Stimulated activated CD8-positive, alpha-beta memory T cell treated with anti-CD3 and anti-CD28 coated beads, Interleukin-4, amount 100 ng/mL, for 1 hour (primary cell): ENCODE measurements at places on chromosomes 11 and 22.
A peak's percentile ranks its signal among the peaks of the same experiment; 100 is the strongest.

DNA sequence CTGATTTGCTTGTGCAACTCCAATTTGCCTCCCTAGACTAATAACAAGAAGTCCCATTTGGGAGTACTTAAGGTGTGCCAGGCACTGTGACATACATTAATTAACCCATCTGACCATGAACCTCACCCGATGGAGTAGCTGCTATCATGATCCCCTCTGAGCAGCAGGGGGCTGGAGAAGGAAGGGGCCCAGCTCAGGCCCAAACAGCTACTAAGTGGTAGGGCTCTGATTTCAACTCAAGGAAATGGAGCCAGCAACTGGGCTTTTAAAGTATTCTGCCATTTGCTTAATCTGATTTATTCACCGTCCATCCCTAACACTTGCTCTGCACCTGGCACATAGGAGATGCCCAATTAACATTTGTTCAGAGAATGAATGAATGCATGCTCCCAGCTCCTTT lies 1.2 kb downstream of the CRYBB1 start:
- no peak for DNase-seq

GRCh38 chr22:41543854-41544670 lies at the start of gene POLR3H:
Gene POLR3H, minus strand, starts transcription at chr22:41544470. Its CDS starts 369 bp downstream, at chr22:41544101.
- DNase-seq: peak; percentile 90

DNA sequence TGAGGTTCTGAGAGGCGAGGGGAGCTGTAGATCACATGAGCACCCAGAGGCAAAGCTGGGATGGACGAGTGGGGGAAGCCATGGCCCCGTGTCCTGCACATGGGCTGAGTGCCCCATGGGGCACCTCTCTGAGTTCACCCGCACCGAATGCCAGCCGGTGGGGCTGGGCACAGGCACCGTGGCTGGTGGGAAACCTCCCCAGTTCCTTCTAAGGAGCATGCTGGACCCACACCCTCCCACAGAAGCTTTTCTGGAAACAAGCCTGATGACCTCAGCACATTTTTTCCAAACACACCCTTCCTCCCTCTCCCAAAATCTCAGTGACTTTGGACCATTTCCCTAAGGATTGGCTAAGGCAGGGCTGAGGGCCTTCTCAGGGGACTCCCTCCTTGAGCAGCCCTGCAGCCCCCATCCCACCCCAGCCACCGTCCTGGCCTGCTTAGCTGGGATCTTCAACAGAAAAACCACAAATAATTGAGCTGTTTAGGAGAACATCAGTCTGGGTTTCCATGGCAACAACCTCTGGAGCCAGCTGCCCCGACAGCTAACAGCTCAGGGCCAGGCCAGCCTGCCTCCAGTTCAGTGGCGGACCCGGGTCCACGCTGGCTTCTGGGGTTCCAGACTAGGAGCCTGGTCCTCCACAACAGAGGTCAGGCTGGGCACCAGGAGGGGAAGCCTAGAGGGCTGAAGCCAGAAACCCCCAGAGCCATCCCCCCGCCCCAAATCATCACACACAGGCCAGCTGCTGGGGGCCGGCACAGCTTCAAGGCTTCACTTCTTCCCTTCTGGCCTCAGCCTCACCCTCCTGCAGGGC lies 18.1 kb upstream of the LINC01488 start:
- no peak for DNase-seq

DNA sequence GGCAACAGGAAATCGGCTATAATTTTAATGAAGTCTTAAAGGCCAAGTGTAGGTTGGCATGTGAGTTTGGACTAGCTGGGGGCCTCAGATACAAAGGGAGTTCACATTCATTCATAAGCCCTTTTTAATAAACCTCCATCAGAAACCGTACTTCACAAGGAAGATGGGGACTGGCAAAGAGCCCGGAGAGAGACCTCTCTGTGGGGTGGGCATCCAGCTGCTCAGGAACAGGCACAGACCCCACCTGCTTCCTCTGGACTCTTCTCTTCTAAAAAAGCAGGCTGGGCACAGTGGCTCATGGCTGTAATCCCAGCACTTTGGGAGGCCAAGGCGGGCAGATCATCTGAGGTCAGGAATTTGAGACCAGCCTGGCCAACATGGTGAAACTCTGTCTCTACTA lies 3.9 kb upstream of the ARFGAP3 start:
- no peak for DNase-seq

DNA sequence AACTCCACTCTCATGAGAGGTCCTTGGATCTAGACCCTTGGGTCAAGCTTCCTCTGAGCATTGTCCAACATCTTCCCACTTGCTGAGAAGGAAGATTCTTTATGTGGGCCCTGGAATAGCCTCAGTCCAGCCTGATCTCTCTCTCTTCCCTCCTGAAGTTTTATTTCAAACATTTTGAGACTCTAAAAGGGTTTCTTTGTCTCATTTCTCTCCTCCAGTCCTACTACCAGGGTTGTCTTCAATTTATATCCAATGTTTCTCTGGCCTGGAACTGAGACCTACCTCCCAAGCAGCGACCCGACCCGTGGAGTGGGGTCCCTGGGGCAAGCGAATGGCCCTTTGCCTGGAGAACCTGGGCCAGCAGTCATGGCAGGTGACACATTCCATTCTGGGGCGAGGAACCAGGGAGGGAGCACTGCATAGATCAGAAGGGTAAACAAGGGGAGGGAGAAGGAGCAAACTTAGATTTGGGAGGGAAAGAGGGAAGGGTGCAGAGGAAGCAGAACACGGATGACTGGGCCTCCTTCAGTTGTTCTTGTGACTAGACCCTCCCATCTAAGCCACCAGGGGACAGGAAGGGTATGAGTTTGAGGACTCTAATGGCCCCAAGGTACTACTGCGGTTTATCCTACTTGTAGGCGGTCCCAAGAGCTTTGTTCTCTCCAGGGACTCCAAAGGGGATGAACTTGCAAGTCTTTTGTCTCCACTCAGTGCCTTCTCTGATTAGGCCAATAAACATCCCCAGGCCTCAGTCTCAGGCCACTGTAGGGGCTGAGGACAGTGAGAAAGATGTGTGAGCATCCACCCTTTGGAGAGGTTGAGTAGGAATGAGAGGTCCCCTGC lies 14.2 kb upstream of the PRAME start:
- no peak for DNase-seq

DNA sequence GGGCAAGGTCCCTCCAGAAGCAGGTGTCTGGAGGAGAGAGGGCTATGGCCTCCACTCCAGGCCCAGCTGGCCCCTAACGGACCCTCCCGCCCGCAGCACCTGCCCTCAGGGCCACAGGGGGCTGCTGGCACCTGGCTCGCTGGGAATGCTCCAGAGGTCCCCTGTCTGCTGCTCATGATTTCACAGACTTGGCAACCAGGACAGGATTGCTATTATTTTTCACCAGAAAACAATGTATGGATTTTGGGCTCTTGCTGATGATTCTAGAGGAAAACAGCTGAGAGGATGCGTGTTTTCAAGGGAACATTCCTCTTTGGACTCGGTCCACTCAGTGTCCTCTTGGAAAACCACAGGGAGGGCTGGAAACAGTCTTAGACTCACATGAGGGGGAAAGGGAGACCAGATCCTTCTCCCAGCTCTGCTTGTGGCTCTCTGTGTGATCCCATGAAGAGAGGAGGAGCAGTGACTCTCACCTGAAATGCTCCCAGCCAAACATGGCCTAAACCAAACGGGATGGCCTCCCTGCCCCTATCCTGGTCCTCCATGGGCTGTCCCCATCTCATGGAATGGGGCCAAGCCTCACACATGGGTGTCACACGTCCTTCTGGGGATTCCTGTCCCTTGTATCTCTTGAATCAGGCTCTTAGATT lies 15.8 kb downstream of the MYEOV start:
- no peak for DNase-seq

GRCh38 chr11:57131080-57131790 lies 50.5 kb upstream of the LRRC55 start:
- no peak for DNase-seq

DNA sequence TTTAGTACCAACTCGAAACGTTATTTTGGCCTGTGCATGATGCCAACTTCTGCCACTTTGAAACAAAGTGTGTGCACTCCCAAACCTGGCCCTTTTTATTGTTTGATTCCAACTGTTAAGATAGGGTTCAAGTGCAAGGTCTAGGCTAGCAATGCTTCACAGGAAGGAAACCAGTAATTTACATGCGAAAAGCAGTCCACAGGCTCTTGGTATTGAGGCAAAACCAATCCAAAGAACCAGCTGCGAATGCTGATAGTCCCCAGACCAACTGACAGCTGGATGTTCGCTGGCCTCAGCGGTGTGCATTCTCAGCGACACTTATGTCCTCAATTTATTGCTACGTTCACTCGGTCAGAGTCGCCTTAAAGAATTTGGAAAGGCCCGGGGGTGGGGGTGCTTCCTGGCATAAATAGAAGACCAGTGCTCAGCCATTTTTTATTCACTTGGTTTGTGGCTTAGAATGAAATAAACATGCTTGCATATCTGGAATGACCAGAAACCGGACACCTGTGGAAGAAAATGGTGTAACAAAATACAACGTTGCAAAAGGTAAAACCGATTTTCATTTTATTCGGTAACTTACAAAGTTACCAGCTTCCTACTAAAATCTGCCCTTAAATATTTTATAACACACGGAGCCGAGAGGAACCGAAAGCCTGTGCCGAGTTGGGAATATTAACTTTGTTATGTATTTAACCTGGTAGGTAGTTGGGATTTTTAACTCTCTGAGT lies 1.6 kb downstream of the CPT1A start:
- no peak for DNase-seq

GRCh38 chr11:112706863-112707262 lies 254.4 kb upstream of the NCAM1 start:
- no peak for DNase-seq

GRCh38 chr11:8309311-8309710 lies 45.6 kb upstream of the LMO1 start:
- DNase-seq: no peak

DNA sequence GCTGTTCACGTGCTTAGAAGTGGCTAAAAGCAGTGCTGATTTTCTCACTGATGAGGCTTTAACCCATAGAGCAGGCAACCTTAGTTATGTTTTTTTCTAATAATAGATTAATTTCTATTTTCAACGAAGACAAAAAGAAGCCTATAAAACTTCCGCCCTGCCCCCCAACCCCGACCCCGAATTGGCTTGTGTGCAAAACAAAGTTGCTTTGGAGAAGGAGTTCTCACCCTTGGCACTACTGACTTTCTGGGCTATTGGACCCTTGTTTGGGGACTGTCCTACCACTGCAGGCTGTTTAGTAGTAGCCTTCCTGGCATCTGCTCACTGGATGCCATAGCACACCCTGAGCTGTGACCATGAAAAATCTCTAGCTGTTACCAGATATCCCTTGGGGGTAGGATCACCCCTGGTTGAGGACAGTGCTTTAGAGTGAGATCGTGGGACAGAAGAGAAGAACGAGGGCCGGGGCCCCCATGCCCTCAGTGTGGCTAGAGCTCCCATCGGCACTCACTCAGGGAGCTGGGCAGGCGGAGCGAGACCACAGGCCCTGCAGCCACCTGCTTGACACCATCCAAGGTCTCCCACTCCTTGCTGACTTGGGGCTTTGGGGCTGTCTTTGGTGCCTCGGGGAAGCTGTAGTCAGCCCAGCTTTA lies 16.9 kb downstream of the SLC37A2 start:
- DNase-seq: no peak

- DNase-seq: no peak
Observed at GRCh38 chr11:3169255-3170043, 4.3 kb upstream of the OSBPL5 start.

DNA sequence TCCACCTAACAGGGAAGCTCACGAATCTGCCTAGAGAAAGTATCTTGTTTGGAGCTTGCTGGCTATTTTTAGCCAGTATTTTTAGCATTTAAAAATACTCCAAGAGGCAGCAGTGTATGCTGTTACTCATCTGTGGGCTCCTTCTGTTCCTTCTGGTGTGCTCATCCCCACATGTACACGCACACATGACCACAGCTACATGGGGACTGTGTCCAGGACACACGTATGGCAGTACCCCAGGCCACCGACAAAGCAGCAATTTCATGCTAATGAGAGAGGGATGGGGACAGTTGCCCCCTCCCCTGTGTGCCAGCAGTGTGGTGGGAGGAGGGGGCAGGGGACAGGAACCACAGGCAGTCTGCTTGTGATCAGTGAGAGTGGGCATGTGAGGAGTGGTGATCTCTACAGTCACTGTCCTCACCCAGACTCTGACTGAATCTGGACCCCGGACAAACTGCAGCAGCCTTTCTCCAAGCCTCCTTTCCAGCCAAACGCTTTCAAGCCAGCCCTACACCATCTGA lies 16.4 kb downstream of the USP2 start:
- no peak for DNase-seq

GRCh38 chr11:60942219-60942618 lies 9.8 kb downstream of the SLC15A3 start:
- DNase-seq: no peak

DNA sequence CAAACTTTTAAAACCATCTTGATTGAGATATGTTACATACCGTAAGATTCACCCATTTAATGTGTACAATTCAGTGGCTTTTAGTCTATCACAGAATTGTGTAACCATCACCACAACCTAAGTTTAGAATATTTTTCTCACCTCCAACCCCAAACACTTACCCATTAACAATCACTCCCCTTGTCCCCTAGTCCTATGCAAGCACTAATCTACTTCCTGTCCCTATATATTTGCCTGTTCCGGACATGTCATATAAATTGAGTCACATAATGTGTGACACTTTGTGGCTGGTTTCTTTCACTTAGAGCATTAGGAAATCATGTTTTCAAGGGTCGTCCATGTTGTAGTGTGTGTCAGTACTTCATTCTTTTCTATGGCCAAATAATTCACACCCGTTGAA lies 38.8 kb downstream of the RASSF10 start:
- DNase-seq: no peak

DNA sequence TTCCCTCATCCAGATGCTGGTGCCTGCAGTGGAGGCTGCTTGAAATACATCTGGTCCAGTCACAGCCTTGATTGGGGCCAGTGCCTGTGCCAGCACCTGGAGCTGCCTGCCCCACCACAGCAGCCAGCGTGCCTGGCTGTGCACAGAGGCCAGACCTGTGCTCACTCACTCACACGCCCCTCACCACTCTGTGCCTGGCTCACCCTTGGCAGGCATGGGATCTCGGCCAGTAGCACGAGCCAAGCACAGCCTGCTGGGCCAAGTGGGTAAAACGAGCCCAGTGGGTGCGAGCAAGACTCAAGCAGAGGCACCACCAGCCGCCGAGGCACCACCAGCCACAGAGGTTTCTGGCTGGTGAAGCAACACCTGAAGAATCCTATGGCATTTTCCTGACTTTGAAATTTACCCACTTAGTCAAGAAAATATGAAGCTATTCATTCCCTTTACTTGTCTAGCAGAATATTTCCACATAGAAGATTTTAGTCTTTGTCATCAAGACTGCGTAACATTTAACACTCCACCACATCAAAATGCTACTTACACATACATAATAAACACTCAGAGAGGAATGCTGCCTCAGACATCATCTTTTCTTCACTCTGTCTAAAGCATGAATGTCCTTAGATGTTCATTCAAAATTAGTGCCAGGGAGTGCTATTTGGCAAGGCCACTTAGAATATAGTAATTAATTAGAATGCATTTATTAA lies 424.3 kb upstream of the FAT3 start:
- DNase-seq: no peak

DNA sequence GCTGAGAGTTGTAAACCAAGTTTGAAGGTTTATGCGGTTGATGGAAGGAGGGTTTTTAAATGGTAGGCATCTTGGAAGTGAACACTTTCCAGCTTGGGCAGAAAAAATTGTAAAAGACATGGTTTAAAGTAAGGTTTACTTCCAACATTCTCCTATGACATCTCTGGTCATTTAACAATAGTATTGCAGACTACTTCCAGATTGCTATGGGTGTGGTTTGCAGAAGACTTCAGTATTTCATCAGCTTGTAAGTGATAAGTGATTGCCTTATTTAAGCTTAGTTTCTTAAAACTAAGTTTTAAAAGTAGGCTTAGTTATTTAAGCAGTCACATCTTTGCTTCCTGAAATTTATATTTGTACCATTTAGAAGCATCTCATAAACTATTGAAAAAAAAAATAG lies 7.2 kb upstream of the STT3A start:
- DNase-seq: no peak

- no peak for DNase-seq
Observed at GRCh38 chr11:78497293-78497692, 77.4 kb downstream of the NARS2 start.
